NCI-H187 treated with DMSO at 0.1 percent for 48 hours (cell line): ENCODE measurements at places on chromosomes 12 and 14.
A peak's percentile ranks its signal among the peaks of the same experiment; 100 is the strongest.

- DNase-seq = no peak
Measured at GRCh38 chr12:75960086-75960910, 71.3 kb downstream of the PHLDA1 start.

DNA sequence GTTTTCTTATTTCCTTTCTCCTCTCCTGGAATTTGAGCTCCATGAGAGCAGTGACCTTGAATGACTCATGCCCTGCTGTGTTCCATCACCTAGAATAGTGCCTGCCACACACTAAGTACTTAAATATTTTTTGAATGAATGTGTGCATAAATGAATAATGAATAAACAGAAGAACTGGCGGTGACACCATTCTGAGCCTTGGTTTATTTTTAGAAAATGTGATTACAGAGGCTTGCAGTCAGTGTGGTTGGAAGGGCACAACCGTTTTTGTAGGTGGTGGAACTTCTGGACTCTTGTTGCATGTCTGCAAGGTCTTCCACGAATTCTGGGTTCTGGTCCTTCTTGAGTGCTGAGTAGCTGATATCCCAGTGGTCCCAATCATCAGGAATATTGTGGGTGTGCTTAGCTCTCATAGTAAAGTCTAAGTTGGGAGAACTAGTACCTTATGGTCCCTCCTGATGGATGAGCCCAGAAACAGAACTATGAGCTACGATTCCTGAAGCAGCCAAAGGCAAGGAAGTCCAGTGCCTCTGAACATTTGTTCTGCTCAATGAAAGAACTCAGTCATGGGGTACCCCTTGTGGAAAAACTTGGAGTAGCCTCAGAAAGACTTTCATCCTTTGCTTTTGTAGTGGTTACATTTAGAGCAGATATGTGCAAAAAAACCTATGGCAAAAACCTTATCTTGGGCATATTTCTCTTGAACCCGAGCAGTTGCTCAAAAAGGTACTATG, 28.8 kb upstream of the BHLHE41 start:
- no peak for DNase-seq

- peak; percentile 26 for DNase-seq
Measured at GRCh38 chr12:100733817-100734593, 60.6 kb upstream of the ANO4 start.

GRCh38 chr12:73726881-73727280, 810.8 kb upstream of the ATXN7L3B start:
- DNase-seq = no peak

- DNase-seq = no peak
Measured at GRCh38 chr12:46608431-46609272, 217.1 kb downstream of the SLC38A4 start.

DNA sequence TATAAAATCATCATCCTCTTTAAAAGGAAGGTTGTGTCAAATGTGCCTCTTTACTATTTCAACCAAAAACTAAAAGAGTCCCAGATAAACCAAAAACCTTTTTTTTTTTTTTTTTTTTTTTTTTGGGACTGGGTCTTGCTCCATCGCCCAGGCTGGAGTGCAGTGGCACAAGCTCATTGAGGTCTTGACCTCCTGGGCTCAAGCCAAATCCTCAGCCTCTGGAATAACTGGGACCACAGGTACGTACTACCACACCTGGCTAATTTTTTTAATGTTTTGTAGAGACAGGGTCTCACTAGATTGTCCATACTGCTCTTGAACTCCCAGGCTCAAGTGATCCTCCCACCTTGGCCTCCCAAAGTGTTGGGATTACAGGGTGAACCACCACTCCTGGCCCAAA, 16.4 kb upstream of the SELPLG start:
- no peak for DNase-seq

GRCh38 chr14:99744873-99745224, 48.4 kb upstream of the EML1 start:
- DNase-seq = no peak

DNA sequence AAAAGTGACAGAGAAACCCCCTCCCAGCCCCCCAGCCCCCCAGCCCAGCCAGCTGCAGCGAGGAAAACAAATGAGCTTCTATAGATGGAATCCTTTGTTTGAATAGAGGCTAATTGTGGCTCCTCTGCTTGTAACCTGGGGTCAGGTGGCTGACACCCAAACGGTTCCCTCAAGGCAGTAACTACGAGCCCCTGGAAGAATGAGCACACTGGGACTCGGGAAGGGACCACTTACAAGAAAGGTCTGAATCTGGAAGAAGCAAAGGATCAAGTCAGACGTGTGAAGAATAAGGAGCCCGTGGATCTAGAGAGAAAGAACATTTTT, 108.7 kb upstream of the FUT8 start:
- no peak for DNase-seq

DNA sequence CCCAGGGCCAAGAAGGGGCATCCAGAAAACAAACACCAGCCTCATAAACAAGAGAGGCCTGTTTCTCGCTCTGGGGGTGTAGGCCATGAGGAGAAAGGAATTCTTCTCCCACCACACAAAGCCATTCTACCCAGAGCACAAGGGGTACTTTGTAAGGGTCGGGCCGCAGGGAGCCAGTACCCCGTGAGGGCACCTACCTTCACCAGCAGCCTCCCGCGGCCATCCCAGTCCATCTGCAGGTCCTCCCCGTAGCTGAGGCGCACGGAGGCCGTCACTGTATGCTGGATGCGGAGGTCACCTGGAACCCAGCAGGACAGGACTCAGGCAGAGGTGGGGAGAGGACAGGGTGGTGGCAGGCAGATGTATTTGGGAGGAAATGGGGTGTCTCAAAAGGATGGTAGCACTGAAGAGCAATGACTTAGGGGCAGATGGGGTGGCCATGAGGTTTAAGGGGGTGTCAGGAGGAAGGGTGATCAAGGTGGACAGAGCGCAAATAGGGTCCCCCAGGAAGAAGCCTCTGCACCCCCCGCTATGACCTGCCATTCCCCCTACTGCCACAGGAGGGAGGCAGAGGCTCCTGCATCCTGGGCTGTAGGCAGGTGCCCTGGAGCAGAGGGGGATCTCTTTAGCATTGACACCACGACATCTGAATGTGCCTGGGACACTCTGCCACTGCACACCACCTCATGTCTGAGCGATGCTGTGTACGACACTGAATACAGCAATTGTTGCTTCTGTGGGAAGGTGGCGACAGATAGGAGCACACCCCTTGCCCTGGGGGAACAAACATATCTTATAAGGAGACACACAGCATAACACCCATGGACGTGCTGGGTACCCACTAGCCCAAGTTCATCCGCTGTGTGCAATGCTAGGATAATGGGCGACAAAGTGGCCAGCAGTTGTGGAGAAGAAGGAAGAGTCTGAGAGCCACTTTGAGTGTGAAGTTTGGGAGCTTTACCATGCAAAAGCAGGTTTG, 61.4 kb downstream of the VWF start:
- DNase-seq = no peak

DNA sequence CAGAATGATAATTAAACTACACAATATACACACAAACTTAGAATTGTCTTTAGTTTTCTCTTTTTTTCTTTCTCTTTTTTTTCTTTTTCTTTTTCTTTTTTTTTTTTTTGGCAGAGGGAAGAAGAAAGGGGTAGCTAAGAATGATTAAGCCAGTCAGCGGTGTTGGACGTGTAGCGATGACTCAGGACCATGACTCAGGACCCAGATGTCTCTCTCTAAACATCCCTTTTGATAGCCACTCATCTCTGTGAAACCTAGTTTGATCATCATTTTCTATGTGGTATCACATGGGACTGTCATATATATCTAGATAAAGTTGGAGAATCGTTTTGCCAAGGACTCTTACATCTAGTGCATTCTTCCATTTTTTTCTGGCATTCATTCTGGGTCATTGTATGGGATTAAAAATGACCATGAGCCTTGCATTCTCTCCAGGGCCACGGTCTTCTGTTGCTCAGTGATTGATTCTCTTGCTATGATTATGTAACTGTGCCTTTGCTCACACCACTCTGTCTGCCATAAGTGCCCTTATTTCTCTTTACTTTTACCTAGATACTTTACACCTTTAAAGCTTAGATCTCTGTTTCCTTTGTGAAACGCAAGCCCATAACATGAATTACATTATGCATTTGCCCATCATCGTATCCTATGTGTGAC, 26.6 kb upstream of the NRXN3 start:
- no peak for DNase-seq

DNA sequence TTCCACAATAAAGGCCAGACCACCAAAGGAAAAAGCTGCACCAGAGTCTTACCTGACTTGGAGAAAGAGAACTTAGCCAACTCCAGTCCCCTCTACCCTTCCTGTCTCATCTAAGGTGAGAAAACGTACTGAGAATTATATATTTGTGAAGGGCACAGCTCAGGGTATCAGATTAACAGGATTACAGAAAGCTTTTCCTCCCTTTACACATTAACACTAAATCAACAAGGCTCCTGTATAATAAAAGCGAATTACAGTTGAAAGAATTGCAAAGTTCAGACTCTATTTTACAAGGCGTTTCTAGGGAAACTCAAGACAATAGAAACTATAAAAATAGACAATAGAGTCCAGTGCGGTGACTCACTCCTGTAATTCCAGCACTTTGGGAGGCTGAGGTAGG, 82.7 kb upstream of the RPL10L start:
- no peak for DNase-seq

- no peak for DNase-seq
Measured at GRCh38 chr12:122081697-122082221, 3.2 kb downstream of the MLXIP start.

GRCh38 chr12:98373025-98373554, 142.3 kb upstream of the TMPO start:
- DNase-seq = peak; percentile 55

DNA sequence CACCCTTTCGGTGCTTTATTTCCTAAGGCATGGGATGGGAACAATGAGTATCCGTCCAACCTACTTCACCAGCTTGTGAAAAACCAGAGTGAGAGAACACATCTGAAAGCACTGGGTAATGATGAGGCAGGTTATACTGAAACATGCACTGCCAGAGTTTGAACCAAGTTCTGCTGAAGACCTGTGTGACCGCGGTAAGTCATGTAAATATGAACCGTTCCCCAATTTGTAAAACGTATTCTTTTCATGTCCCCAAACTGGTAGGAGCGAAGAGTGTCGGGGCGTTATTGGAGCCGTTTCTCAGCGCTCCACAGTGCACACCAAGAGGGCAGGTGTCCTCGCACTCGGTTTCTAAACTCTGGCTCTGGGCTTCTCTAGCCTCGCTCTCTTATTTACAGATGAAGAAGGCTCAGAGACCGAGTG, 788 bp upstream of the NGDN start:
- DNase-seq = no peak

DNA sequence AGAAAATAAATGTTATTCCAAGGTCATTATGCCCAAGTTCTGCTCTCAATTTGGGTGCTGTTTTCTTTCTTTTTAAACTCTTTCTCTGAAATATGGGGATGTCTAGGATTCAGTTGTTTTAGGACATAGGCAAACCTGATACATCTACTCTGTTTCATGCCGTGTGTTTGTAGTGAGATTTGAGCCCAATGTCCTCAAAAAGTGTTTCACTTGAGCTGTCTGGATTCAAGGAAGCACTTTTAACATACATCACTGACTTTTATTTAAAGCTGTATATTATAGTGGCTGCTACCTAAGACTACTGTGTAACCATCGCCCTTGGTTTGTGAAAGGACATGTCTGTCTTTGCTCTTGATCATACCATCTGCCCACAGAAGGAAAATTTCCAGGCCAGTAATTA, 709.3 kb upstream of the STXBP6 start:
- no peak for DNase-seq

GRCh38 chr14:100842799-100843198, 16.9 kb downstream of the MEG3 start:
- no peak for DNase-seq

DNA sequence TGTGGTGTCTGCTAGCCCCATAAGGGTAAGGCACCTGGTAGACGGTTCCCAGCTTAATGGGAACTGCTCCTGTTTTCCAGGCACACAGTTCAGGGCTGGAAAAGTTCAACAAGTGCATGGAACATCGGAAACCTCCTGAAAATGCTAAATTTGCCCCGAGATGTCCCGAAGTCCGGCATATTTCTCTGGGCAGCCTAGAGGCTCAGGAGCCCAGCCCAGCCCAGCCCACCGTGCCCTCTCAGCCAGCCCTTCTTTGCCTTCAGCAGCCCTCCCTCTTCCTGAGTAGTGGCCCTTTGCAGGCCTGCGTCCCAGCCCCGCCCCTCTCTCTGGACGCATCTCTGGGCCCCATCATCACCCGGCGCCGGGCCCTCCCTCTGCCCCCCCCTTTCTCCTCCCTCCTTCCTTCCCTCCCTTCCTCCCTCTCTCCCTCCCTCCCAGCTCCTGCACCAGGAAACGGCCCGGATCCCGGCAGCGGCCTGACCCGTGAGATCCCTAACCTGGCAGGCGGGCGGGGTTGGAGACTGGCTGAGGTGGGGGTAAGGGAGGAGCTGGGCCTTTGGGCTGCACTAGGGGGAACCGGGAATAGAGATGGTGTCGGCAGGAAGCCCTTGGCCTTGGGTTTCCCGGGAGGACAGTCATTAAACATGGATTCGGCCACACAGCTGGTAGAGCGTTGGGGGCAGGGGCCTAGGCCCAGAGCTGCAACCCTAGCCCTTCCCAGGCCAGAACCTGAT, at the start of gene BCL2L2:
BCL2L2 (plus strand) TSS at position 422 of the 734 bp plus-strand sequence. CDS start 935 bp downstream, outside the sequence.
- peak; percentile 80 for DNase-seq

DNA sequence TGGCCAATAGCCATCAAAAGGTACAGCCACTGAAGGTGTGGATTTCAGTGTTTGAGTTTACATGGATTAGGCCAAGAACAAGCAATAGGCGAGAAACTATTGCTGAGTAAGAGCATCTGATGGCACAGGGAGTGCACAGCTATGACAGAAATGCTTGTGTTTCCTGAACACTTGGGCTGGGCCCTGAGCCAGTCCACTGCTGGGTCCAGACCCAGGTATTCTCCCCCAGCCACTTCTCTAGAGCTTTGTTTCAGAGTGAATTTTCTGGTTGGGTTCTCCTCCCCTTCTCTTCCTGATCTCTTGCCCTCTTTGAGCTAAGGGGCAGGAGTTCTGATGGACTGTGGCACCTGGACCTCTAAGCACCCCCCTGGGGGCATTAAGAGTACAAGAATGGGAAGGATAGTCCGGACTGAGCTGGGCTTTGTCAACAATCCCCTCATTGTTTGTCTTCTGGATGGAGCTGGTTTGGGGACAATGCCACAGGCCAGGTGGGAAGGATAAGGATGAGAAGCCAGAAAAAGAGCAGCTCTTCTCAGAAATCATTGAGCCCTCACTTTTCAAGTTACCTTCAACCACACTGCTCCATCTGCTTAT, 8.3 kb downstream of the HOXC5 start:
- DNase-seq = no peak

DNA sequence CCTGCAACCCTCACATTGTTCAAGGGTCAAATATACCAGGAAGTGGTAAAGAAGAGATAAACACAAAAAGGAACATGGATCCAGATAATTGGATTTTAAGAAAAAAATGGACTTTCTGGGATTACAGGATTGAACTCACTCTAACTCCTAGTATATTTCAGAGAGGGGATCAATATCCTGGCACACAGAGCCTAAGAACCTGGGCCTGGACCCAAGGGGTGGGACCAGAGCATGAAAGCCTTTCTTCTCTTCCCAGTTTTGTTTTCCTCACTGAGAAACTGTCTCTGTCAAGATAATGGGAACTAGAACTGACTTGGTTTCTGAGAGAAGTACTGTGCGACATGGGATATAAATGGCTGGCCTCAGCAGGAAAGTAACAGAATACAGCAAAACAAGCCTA, 422.8 kb upstream of the STXBP6 start:
- DNase-seq = no peak

- no peak for DNase-seq
Measured at GRCh38 chr14:65080960-65081747, 21.2 kb downstream of the MAX start.
